ENCODE measurements at places on chromosomes 6 and 20.

- no peak for DNase-seq
These were observed 496.7 kb downstream of the UTRN start for GRCh38 chr6:144781836-144782235.

DNA sequence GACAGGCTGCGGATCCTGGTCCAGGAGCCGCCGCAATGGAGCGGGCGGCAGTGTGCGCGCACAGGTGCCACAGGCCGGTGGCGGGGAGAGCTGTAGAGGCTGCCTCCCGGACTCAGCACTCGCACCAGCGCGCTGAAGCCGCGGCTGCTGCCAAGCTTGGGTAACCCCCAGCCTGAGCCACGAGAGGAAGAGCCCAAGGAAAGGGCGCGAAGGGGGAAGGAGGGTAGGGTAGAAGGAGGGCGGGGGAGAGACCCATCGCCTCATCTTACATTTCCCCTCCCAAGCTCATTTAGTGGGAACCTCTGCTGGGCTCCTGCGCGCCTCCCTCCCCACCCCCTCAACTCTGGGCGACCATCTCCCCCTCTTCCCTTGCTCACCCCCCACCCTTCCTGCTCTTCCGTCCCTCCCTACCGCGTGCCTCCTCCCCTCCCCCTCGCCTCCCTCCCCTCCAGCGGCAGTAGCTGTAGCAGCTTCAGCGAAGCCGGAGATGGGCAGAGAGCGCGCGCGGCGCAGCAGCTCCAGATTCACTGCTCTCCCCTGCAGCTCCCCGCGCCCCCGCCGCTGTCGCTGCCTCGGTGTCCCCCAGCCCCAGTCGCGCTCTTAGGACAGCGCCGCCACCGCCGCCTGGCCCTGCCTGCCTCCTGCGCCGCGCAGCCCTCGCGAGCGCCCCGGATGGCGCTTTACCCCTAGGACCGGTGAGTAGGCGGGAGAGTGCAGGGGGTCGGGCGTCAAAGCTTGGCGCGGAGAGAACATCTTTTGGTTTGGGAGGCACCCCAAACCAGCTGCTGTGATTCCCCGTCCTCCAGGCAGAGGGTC, at the start of gene FUT9:
Gene FUT9 (plus strand): TSS at position 457 of the 816 bp plus-strand sequence. CDS start 187,182 bp downstream, outside the sequence.
- DNase-seq = no peak

DNA sequence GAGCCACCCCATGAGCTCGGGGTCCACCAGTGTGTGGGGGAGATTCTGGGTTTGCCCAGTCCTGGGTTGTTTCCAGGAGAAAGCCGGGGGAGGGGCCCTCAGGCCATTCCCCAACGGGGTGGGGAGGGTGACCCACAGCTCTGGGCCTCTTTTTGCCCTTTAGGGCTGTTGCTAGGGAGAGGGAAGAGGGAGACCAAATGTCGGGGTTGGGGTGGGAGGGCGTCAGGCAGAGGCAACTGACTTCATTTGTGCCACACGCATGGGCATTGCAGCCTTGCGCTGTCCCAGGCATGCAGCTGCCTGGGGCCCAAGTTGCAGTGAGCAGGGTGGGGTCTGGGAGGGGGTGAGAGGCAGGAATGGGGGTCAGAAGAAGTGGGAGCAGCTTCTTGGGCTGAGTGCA, 1.9 kb upstream of the CUL9 start:
- no peak for DNase-seq

- DNase-seq = no peak
These were observed 19.5 kb downstream of the PHACTR2 start for GRCh38 chr6:143697076-143697800.

- DNase-seq = no peak
These were observed 61.3 kb upstream of the EPB41L1 start for GRCh38 chr20:36093025-36093803.

DNA sequence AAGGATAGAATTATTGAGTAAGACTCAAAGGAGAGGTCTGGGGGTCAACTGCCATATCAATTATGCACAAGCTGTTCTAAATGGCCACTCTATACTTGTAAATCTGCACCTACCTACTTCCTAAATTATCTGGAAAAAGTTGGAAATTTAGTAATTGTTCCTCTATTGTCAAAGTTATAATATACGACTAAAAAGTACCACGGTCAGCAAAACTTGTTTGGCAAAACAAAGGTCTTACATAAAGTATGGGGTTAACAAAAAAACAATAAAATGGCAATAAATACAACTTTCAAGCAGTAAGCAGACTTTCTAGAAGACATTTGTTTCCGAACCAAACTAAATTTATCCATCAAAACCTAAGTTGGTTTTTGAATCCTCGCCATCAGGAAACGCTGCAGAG, 309.7 kb downstream of the FRK start:
- DNase-seq = no peak

DNA sequence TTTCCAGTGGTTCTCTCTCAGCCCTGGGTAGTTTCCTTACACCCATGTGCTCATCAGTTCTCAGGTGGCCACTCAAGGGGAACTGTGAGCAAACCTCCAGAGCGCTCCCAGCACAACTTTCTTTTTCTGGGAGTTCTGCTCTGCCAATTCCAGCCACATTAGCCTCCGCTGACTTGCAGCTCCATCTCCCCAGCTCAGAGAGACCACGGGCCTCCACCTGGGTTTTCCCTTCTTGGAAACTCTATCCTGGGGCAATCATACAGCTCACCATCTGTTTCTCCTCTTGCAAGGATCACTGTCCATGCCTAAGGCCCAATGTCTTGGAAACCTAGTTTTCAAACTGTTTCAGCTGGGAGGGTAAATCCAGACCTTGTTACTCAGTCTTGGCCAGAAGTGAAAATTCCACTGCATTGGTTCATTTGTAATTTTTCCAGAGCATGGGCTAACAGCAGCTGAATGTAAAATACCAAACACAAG, 129.9 kb downstream of the EYA2 start:
- no peak for DNase-seq

DNA sequence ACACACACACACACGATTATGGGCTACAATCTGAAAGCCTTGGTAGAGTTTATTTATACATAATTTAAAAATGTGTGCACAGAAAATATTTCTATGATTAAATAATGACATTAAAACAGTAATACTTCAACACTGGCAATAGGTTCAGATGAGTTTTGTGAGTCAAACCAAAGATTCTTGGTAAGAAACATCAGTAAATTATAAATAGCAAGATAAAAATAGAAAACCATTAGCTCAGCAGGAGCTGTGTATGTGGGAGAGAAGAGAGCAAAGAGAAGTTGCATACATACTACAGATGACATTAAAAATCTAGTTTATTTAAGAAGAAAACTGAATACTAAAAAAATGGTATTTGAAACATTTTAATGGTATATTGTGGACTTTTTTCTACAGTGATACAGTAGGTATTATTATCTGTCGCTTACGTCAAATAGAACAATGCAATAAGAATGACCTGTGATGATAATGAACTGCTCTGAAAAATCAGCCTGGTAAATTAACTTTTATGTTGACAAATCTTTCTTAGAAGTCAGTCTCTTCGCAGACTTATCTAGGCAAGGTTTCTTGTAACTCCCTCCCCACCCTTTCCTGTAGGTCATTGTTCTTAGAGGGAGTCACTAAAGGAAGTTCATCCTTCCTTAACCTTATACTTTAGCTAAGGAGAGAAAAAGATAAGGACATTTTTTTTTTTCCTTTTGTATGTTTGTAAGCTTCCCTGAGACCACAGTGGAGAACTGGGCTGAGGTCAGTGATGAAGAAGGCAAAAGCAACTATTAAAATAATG, 149.3 kb downstream of the GJA1 start:
- no peak for DNase-seq

- no peak for DNase-seq
These were observed 128.4 kb downstream of the SYCP2 start for GRCh38 chr20:59804871-59805665.

GRCh38 chr6:3512832-3513231, 56.0 kb upstream of the SLC22A23 start:
- DNase-seq = no peak

- DNase-seq = no peak
These were observed 162.5 kb downstream of the TRMT11 start for GRCh38 chr6:126148853-126149252.

- DNase-seq = no peak
These were observed 162.5 kb downstream of the ALDH8A1 start for GRCh38 chr6:134787261-134787877.

DNA sequence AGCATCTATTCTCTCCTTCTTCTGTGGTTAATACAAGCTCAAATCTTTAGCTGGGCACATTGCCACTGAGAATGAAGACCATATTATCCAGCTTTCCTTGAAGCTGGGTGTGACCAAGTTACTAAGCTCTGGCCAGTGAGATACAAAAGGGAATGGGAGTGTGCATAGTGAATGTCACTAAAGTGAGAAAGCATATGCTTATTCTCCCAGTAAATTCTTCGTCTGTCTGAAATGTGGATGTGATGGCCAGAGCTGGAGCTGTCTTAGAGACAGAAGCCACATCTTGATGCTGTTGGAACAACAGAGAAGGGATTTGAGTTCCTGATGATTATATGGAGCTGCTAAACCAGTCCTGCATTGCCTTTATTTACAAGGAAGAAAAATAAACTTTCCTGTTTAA, 60.1 kb downstream of the SESN1 start:
- DNase-seq = no peak

DNA sequence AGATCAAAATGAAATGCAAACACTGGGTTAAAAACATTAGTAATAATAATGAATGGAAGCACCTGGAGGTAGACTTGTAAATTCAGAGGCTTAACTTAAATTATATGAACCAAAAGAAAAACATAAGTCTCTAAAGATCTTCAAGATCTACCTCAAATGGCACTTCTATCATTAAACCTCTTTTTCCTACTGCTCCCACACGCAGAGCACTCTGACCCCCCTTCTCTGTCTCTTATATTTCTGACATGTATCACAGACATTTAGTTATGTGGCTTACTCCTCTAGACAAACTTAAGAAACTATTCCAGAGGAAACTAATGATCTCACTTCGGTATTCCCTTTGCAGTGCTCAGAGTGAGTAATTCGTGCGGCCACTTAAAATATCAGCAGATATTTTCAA, 1.1 kb downstream of the TBC1D32 start:
- no peak for DNase-seq

GRCh38 chr20:1831096-1831495, 64.1 kb upstream of the SIRPA start:
- DNase-seq = no peak

GRCh38 chr6:11923621-11924020, 88.5 kb upstream of the HIVEP1 start:
- DNase-seq = no peak

DNA sequence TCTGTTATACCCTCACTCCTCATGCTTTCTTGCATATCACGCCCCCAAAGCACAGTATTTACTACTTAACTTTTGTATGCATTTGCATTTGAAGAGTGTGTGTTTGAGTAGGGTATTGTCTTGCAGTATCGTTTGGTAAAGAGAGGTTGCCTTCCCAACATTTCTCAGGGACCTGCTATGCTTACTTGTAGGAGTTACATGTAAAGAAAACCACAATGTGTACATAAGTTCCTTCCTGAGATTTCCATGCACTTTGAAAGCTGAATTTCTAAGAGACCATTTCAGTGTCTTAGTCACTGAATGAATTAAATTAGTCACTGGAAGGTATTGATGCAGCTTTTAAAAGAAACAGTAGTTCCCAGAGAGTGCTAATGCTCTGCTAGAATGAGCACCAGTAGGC, 159.3 kb upstream of the LAMA2 start:
- DNase-seq = no peak

DNA sequence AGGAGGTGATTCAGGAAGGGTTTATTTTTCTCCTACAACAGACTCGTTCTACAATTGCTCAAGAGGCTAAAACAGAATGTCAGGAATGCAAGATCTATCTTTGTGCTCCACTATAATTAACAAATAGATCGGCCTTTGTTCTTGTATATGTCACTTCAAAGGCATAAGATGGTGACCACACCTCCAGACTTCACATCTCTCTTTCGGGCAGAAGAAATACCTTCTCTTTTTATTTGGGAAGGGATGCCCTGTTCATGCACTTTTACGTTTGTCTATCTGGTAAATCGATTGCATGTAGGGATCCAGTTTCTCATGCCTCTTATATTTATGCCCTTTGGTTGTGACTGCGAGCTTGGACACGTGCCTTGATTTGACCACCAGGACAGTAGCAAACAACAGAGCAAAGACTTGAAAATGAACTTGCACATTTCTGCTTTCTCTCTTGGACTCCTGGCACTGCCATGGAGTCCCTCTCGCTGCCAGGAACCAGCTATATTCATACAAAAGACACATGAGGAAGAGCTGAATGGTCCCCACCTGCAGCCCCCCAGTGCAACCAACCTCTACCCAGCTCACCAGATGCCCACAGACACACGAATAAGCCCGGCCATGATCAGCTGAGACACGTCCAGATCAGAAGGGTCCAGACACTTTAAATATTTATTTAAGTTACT, 219.8 kb upstream of the STXBP5 start:
- no peak for DNase-seq
